ENCODE measurements at places on chromosomes 11 and 22.

GRCh38 chr11:17606233-17607082 lies 59.4 kb downstream of the OTOG start:
- DNase-seq: no peak

DNA sequence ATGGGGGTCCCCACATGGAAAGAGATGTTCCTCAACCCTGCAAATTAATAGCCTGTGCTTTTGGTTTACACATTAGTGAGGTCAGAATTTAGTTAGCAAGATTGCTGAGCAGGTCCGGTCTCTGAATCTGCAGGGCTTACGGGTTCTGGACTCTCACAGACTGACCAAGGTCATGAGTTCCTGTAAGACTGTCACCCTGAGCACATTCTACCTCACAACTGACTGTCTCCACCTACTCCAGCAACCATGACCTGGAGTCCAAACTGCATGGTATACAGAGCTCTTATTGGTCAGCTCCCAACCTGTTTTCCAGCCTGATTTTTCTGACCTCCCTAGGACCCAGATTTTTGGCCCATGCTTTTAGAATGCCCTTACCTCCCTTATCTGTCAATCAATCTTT lies 28.2 kb downstream of the DKK3 start:
- DNase-seq: no peak

DNA sequence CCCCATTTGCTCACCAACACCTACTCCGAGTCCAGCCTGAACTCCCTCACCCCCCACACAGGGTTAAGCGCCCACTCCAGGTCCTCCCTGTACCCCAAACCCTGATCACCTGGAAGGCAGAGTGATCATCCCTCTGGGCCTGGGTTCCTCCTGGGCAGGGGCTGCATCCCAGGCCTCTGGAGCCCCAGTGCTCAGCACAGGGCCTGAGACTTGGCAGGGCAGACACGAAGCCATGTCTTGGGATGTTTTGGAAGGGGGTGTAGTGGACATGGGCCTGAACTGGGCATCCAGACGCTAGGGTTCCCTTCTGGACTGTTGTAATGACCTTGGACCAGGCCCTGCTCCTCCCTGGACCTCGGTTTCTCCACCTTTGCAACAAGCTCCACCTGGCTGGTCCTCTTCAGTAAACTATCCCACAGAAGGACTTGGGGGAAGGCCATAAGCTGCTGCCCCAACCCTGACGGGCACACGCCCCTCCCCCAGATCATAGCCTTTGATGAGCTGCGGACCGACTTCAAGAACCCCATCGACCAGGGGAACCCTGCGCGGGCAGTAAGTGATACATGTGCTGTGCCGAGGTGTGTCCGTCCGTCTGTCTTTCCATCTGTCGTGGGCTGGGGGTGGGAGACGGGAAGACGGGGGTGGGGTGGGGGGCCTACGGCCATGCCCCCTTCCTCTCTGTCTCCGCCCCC lies 3.9 kb downstream of the CNIH2 start:
- no peak for DNase-seq

- peak; percentile 72 for DNase-seq
Measured at GRCh38 chr22:17121233-17122195, at the start of gene TMEM121B. TMEM121B (minus strand) TSS chr22:17121360; CDS start chr22:17121127, 233 bp downstream.

GRCh38 chr11:10243896-10244575 lies 50.0 kb downstream of the SBF2 start:
- DNase-seq: no peak

DNA sequence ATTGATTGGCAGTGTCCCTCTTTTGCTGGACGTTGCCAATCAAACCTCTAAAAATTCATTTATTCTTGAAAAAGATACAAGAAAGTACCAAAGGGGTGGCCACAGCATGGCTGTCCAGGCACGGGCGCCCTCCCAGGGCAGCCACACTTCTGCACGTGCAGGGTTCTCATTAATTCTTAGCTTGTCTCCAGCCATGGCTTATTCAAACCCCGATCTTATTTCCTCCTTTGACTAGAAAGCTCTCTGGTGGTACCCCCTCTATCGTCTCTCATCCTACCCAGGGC lies 123.9 kb downstream of the CTTN start:
- no peak for DNase-seq

GRCh38 chr11:133480722-133481121 lies 51.6 kb downstream of the OPCML start:
- DNase-seq: no peak

- DNase-seq: no peak
Measured at GRCh38 chr11:107043242-107044006, 25.1 kb upstream of the GUCY1A2 start.

GRCh38 chr11:23310276-23310675 lies 450.0 kb upstream of the CCDC179 start:
- DNase-seq: no peak

GRCh38 chr11:88655656-88656055 lies 318.1 kb upstream of the CTSC start:
- no peak for DNase-seq

DNA sequence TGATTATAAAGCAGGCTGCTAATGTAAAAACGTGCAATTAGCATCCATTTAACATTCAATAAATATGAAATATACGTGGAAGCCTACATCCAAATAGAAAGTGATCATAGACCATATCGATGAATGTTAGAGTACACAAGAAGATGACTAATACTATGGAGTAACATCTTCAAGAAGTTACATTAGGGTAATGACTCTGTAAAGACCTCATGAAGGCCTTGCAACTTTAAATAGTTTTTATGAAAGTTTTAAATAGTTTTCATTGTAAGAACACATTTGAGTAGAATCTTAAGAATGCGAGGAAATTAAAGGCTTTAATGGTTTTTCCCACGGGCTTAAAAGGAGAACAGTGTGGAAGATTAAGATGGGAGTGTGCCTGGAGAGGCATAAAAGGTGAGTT lies 1.4 kb downstream of the TRIM34 start:
- no peak for DNase-seq

GRCh38 chr11:45622861-45623260 lies 42.6 kb downstream of the CHST1 start:
- no peak for DNase-seq

GRCh38 chr11:95229993-95230809 lies 801 bp downstream of the SESN3 start:
- DNase-seq: peak; percentile 90

DNA sequence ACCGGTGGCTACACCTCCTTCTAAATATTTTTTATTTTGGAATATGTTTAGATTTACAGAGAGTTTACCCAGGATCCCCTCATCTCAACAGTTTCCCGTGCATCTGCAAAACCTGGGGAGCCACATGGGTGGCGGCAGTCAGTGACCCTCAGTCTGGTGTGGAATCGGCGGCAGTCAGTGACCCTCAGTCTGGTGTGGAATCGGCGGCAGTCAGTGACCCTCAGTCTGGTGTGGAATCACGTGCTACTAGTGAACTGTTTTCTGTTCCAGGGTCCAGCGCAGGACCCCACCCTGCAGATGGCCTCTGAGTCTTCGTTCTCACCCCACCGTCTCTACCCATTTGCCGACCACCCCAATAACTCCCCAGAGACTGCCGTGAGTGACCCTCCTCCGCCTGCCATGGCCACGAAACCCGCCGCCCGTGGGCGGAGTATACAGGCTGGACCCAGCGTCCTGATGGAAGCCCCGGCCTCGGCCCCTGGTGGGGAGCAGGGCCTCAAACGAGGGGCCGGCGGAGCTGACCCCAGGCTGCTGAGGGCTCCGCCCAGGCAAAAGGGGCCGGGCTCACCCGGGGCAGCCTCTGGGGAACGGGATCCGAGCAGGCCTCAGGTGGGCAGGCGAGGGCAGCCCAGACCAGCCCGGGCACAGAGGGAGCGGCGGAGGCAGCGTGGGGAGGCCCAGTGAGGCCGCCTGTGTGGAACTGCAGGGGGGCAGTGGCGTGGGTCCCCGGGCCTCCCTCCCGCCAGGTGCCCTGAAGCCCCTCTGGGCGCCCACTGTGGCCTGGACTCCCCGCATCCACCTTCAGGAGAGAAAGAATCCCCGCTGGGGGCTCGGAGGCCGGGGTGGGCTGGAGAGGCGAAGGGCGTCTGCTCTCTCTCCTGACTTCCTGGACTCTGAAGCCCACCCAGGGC lies 2.5 kb downstream of the IL17REL start:
- DNase-seq: no peak

DNA sequence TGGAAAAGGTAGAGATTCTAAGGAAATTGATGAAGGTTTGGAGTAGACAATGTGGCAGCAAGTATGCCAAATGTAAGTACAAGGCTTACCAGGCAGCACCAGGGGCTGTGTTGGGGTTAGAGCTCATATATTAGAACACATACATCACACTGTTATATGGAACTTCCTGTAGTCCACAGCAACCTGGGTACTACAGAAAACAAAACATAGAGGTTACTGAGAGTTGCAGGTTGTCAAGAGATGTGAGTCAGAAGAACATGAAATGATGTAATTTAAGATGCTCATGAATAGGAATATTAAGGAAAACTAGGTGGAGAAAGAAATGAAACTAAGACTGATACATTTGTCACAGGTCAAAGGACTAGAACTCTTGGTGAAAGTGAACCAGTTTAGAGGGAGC lies 22.0 kb downstream of the FAT3 start:
- no peak for DNase-seq

DNA sequence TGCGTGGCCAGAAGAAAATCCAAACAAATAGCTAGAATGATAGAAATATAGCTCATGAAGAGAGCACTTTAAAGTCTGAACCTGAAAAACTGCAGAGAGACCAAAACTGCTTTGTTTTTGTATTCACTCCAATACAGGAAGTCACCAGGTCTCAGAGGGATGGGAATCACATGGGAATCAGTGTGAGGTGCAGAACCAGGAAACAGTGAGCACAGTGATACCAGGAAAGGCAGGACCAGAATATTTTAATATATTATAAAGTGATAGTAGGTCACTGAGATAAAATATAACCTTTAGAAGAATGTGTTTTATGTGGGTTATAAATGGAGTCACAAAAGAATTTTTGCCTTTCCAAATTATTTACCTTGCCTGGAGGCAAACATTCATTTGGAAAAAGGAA lies 277.3 kb downstream of the CASP12 start:
- no peak for DNase-seq

GRCh38 chr22:44648085-44648820 lies 53.8 kb upstream of the PRR5 start:
- DNase-seq: no peak

All from right kidney (tissue), 9 donors.